Suprapubic skin (tissue), 4 donors: ENCODE measurements at places on chromosomes 3 and 15.
A peak's percentile ranks its signal among the peaks of the same experiment; 100 is the strongest.

DNA sequence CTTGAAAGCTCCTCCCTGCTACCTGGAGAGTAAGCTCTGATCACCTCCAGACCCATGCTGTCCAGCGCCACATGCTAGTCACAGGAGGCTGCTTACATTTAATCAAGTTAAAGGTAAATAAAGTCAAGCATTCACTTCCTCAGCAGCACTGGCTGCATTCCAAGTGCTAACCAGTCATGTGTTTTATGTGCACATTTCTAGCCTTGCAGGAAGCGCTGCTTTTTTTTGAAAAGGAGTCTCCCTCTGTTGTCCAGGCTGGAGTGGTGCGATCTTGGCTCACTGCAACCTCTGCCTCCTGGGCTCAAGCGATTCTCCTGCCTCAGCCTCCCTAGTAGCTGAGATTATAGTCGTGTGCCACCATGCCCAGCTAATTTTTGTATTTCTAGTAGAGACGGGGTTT, 279.2 kb downstream of the GABRG3 start:
- DNase-seq, result no peak

DNA sequence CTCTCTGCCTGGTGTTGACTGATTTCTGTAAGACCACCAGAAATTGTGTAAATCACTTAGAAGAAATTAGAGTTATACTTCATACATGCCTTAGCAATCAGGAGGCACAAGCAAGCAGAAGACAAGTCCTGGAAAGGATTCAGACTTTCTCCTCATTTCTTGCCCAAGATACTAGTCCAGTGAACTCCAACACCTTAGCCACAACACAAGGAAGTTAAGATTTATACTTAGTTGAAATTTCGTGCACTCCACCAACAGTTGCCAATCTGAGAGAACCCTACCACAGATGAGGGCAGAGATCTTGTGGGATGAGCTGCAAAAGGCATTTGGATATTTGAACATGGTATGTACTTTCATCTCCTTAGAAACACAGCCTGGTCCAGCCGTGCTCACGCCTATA, 2.3 kb downstream of the P3H2 start:
- no peak for DNase-seq

DNA sequence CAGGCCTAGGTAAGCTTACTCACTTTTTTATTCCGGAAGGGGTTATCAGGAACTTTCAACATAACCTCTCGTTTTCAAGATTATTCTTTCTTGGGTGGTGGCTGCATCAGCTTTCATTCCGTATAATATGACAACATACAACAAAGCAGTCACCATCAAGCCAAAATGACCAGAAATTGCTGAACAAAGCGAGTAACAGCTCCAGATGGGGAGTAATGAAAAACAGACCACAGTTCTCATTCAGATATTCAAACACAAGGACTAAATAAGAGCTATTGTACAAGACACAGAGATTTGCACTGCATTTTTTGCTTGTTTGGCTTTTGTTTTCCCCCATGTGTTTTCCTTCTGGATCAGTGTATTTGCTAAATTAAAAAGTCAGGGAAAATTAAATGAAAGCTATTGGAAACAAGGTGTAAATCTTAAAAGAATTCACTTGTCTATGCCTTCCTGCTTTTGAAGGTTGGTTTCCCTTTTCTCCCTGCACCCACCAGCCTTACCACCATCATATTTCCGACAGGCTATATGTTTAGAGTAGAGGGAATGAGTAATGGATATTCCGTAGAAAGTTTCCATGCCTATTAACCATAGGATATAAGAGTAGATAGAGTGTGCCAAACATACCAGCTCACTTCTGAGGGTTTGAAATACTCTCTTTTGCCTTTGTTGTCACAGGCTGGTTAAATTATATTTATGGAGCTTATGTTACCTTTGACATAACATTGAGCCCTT, 213.6 kb downstream of the RBMS3 start:
- no peak for DNase-seq

DNA sequence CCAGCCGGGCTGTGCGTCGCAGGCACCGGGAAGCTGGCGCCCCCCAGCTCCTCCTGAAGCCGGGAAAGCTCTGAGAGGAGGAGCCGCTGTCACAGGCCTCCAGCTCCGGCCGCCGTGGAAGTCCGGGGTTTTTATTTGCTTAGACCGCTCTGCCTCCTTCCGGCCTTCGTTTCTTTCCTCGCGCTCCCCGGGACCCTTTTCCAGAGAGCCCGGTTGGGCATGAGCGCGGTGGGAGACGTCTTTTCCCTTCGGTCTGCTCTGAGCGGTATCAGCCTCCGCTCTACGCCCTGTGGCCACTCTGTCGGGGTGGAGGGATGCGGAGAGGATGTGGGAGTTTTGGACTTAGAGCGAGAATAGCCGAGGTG, 559 bp downstream of the SENP5 start:
- peak; percentile 64 for DNase-seq

DNA sequence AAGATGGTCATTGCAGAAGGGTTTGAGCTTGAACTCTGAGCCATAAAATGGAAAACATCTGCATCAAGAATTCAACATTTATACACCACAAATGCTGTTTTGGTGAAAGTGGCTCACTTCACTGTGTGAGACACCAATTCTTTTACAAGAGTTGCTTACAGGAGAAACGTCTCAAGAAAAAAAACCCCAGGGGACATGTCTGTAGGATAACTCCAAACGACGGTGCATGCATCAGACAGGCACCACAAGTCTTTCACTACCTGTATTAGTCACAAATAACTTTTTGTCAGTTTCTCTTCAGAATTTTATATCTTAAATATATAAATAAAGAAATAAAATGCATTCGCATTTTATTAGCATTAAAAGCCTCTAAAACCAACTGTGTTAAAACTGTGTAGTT, 164.3 kb downstream of the EFHB start:
- DNase-seq, result no peak

DNA sequence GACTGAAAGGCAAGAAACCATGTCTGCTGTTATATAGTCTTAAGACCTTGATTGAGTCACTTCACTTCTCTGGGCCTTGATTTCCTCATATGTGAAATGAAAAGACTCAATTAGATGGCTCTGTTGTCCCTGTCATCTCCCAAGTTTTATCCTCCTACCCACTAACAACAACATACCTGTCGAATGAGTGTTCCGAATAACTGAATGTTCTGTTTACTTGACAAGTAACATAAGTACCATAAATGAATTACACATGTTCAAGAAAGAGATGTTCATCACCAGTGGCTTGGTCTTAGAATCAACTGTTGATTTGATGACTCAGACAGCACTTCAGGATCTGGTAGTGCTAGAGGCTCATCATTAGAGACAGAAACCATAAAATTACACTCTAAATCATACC, 311.7 kb downstream of the VPS13C start:
- no peak for DNase-seq

DNA sequence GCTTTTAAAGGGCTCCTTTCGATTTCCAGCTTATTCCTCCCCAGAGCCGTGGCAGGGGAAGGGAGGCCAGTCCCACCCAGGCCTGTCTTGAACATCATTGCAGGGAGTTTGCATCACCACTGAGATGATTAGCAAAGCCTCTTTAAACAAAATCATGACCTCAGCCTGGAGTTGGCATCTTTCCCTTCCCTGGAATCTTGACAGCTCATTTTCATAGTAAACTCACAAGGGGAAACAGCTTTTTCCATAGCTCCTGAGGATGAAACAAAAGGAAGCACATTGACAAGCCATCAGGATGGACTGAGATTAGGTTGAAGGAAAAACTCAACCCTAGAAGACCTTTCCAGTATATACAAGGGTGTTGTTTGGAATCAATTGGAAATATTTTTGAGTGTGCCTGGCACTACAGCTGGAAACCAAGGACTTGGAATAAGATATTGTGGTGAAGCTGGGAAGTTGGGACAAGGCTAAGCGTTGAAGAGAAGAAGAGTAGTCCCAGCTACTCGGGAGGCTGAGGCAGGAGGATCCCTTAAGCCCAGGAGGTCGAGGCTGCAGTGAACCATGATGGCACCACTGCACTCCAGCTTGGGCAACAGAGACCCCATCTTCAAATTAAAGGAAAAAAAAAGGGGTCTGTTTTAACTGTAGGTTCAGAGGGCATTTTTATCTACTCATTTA, 3.1 kb upstream of the LARP6 start:
- DNase-seq, result no peak

GRCh38 chr3:111073218-111073617, 1.6 kb downstream of the NECTIN3 start:
- no peak for DNase-seq

DNA sequence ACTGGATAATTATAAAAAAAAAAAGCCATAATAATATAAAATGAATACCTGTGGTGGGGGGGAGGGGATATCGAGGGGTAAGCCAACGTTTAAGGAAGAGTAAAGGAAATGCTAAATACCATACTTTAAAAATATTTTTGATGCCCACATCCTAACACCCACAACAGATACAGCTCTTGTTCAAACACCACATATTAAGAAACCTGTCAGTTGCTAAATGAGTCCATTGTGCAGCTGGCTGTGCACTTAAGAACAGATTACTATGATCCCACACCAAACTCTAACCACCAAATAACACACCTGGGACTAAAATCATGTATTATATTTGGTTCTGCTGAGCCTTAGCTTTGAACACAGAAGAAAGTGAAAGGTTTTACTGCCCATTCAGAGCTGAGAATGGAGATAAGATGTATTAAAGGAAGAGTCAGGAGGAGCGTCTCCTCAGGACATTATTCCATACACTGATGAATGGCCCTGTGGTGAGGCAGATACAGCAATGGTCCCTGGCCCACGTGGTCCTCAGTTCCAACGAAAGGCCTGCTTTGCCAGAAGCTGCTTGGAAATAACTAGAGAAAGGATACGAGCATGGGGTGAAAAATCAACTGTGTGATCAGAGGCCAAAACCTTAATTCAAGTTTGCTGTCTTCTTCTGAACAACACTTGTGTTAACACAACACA, 515.4 kb downstream of the FOXP1 start:
- no peak for DNase-seq

GRCh38 chr15:80710635-80711554, 15.8 kb downstream of the ABHD17C start:
- DNase-seq, result no peak

GRCh38 chr3:61665987-61666386, 104.6 kb downstream of the PTPRG start:
- DNase-seq, result no peak

GRCh38 chr15:68699881-68700454, 120.7 kb downstream of the ANP32A start:
- no peak for DNase-seq

DNA sequence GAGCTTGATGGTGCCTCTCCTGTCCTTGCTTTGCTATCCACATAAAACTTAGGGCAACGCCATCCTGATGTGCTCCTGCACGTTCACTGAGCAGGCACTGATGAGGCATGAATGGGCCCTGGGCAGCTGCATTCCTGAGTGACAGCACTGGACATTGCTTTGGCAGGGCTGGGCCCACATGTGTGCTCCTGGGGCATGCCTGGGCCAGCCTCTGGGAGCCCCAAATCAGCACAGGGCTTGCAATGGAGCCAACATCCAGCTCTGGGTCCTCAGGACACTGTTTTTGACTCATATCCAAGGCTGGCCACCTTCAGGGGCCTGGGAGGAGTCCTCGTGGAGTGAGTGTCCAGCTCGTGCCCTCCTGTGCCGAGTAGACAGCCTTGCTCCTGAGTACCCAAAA, 5.9 kb upstream of the TKT start:
- DNase-seq, result no peak

DNA sequence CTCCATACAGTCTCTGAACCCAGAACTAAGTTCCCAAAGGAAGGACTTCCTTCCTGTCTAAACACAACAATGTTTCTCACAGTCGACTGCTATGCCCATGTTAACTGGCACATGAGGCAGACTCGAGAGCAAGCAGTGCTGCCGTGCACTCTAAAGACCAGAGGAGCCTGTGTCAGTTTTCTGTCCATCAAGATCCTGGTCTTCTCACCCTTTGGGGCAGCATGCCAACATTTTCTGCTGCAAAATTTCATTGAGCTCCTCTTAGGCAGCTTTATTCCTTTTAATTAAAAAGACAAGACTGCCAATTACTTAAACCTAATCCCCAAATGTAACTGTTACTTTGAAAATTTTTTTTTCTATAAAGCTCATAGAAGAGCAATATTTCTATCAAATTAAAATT, 205.1 kb downstream of the GAP43 start:
- DNase-seq, result no peak

DNA sequence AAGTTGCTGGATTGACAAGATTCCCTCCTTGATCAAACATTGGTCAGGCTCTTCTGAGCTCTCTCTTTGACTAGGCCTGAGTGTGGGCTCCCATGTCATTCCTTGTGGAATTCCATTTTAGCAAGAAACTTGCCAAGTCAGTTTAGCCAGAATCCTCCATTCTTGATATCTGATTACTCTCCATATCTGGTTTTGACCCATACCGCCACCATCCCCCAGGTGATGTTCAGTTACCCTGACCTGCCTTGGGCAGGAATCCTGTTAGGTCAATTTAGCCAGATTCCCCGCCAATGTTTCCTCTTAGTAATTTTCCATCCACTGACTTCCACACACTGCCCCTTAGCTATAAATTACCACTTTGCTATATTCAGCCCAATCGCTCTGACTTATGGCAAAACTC, 1.0 kb upstream of the PCCB start:
- DNase-seq, result no peak

GRCh38 chr15:69841113-69841828, 256.4 kb downstream of the TLE3 start:
- DNase-seq, result no peak

DNA sequence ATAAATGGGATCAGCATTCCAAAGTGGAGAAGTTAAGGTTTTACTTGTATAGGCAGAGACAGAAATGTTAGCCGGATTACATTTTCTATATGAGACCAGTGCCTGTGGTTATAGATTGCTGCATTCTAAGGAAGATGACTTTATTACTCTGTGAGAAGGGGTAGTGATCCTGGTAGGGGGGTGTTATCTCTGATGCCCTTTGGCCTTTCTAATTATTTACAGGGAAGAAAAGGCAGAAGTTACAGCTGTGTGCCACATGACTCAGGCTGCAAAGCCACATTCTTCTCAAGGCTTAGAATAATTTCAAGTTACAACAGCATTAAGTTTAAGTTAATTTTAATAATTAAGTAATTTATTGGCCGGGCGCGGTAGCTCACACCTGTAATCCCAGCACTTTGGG, 2.2 kb upstream of the TMC3 start:
- DNase-seq, result no peak

DNA sequence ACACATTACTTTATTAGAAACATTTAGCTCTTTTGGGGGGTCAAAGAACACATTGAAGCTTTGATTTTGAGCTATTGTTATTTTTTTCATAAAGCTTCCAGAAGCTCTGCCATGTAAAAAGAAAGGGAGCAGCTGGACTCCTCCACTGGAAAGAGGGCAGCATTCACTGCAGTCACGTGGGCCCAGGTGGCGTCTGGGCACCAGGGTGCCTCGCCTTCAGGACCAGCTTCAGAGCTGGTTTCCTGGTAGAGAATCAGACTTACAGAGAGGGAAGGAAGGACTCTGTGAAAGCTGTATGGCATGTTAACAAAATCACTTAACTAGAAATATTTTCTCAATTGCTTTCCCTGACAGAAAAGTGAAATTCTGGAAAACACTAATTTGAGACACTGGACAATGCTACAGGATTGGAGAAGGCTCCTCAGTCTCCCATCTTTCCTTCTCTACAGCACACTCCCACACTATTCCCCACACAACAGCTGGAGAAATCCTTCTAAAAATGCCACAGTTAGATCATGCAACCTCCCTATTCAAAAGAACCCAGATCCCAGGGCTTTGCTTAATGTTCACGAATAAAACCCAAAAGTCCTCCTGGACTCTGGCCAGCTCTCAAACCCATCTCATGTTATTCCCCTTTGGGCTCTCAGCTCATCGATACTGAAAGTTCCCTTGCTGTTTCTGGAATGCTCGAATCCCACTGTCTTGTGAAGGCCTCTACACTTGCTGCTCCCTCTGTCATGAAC, 83.2 kb downstream of the NFKBIZ start:
- DNase-seq, result no peak

- no peak for DNase-seq
Measured at GRCh38 chr3:123310186-123310585, 108.4 kb downstream of the SEC22A start.

- no peak for DNase-seq
Measured at GRCh38 chr3:23594894-23595670, 210.7 kb upstream of the UBE2E1 start.
